ENCODE measurements at places on chromosomes 16 and 17. TPM values are rescaled to one million over a fixed set of nuclear protein-coding genes. Genes with fewer than 3 reads are reported as not detected.

The CRISPLD2 gene
- total RNA-seq = 320 TPM

The IL34 gene
- total RNA-seq = 6.1 TPM

The GDPD1 gene
- total RNA-seq = 2.2 TPM

The CCL1 gene
- not detected for total RNA-seq

The NXPH3 gene
- total RNA-seq = 18.4 TPM

The PERCC1 gene
- total RNA-seq = not detected

The MYO15B gene
- total RNA-seq = 160 TPM

All from vagina (tissue), 2 donors.